ENCODE measurements at places on chromosomes 6 and 20.

- no peak for DNase-seq
Measured at GRCh38 chr6:140134224-140134623, 759.8 kb upstream of the CITED2 start.

DNA sequence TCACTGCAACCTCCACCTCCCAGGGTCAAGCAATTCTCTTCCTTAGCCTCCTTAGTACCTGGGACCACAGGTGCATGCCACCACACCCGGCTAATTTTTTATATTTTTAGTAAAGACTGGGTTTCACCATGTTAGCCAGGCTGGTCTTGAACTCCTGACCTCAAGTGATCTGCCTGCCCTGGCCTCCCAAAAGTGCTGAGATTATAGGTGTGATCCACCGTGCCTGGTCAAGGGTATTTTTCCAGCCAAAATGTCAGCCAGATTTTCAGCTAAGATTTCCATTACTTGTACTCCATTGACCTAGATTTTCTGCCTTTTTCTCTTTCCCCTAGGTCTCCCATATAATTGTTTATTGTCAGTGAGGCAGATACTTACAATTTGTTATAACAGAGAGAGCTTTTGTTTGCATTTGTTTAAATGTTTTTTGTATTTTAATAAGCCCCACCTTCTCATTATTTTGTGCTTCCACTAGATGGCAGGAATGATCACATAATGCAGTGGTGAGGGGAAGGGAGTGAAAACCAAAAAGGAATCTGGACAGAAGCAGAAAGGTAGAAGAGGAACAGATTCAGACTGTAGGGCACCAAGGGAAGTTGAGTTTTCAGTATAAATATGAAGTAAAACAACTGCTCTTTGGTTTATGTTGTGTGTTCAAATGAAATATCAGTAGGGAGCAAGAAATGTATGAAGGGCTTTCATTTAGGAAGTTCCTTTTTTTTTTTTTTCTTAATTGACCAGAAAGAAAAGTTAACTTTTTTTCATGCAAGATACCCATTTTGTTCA is 29.7 kb downstream of the RPF2 start:
- DNase-seq, result peak; percentile 21

DNA sequence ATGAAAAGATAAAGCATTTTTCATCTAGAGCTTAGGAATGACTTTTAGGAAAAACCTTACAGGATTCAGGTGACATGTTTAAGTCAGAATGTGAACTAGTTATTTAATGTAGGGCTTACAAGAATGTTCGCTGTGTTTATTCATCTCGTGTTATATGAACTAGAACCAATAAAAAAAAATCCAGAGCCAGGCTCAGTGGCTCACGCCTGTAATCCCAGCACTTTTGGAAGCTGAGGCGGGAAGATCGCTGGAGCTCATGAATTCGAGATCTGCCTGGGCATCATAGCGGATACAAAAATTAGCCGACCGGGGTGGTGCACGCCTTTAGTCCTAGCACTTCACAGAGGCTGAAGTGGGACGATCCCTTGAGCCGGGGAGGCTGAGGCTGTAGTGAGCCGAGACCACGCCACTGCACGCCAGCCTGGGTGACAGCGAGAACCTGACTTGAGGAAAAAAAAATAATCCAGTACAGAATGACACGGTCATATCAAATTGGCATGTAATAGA is 46.3 kb downstream of the OR2B2 start:
- no peak for DNase-seq

DNA sequence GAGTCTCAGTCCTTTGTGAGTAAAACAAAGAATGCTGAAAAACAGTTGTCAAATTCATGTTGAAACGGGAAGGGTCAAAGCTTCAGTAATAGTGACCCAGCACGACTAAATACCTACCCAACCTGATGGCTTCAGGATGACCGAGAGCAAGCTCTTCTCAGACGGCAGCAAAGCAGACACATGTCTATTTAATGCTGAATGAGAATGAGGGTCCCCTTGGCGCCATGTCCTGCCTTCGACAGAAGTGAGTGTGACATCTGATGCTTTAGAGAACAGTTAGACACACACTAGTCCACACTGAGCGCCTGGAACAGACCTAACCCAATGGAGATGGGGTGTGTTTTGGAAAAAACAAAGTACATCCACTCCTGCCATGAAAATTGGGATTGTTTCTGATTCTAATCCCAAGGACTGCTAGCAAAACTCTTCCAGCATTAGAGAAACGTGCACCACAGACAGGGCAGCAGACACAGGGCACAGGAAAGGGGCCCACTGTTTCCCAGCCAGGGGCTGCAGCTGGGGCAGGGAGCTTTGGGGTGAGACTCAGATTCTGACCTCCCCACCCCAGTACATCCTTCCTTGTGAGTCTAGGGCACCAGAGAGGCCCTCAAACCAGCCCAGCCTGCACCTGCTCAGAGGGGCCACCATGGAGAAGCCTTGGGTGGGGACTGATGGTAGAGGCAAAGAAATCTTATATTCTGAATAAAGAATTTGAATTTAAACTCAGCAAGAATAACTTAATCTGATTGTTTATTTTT is 76.5 kb downstream of the C6orf118 start:
- DNase-seq, result no peak

Measured in tibial nerve (tissue), 4 donors.